ENCODE measurements at places on chromosomes 3 and 15. TPM values are rescaled to one million over a fixed set of nuclear protein-coding genes. Genes with fewer than 3 reads are reported as not detected.

DNA sequence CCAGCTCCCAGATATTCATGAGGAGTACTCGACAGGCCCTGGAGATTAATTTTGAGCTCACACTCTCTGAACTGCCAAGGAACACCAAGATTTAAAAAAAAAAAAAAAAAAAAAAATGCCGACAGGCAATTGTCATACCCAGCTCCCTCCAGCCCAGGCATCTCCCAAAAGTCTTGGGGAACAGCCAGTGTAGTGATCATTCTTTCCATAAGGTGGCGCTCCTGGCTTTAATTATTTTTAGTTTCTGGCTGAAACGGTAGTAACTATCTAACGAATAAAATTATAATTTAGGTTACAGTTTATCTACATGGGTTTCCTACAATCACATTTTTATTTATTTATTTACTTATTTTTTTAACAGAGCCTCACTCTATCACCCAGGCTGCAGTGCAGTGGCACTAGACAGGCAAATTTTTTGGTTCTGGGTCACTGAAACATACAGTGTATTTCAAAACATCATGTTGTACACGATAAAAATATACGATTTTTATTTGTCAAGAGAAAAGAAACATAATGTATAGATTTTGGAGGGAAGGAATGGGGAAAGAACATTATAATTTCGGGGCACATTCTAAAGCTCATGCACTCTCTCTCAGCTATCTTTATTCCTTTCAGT, 157.3 kb downstream of the ADAMTS9 start:
- DNase-seq: peak; percentile 39

DNA sequence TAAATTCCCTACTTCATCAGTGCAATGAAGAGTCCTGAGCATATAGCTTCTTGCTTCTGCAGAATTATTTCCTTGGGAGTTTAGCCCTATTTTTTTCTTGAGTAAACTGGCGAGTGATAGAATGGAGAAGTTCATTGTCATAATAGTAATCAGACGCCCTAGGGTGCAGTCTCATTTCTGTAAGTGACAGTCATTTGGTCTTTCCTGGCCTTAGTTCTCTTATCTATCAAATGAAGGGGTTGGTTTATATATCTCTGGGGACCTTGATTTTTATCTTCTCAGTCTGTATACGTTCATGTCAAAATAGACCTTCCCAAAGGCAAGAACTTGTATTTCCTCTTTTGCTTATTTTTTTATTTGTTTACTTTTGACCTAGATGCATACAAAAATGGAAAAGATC, 9.9 kb upstream of the ALPK3 start:
- no peak for DNase-seq

- peak; percentile 81 for DNase-seq
These were observed 472 bp downstream of the BSN start for GRCh38 chr3:49554633-49555265.

DNA sequence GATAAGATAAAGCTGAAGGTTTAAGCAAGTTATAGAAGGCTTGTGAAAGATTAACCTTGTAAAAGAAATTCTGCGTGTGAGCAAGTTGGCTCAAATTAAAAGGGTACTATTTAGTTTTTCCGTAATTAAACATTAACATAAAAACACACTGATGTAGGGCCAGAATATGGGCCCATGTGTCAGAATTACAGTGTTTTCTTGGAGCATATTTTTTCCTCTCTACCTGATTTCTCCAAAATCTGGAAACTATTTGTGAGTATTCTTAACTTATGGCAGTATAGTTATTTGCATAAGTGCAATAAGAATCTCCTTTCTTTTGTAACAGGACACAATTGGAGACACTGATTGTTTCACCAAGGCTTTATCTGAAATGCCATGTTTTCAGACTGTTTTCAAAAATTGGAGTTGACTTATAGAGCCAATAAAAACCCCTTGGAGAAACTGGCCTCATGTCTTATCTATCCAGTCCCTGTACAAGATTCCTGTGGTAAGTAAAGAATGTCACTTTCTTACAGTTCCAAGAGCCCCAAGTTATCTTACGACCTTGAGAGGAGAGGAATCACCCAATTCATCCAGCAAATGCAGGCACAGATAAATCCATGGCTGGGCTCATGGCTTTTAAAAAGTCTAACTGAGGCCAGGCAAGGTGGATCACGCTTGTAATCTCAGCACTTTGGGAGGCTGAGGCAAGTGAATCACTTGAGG, 47.8 kb upstream of the P2RY1 start:
- DNase-seq: no peak

- DNase-seq: no peak
These were observed 35.2 kb downstream of the CADM2 start for GRCh38 chr3:84993956-84994355.

DNA sequence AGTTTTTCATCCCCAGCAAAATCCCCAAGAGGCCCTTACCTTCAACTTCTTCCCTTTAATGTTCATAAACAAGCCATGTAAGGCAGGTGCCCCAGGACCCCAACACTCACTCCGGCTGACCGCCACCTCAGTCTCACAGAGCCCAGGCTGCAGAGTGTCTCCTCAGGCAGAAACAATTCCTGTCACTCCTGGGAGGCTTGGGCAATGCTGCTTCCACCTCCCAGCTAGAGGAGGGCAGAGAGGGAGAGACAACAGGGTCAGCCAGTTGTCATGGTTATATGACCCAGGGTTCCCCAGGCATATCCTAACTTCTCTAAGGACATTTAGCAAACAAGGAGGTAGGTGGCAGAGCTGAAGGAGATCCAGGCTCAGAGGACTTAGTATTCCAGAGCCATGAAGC, at the start of gene PLIN1:
TSS of gene PLIN1 (minus strand) at position 156 of the 400 bp plus-strand sequence. CDS start 1,878 bp downstream, outside the sequence.
- no peak for DNase-seq

- DNase-seq: no peak
These were observed 162.7 kb downstream of the LPP start for GRCh38 chr3:188316723-188317070.

DNA sequence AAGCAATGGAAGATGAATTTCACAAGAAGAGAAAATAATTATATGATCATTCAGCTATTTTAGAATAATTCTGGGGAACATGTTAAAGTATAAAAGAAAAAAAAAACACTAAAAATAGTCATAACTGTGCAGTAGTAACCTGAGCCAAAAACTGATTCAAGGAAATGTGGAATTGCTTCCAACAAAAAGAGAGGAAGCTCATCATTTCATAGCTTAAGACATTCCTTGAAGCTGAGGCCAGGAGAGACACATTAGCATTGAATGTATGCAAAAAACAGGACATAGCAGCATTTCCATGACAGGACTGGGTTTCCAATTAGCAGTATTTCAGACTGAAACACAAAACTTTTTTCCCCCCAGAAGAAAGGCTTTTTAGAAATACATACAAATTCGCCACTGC, 27.7 kb upstream of the LRRN1 start:
- DNase-seq: no peak

LIPH gene
- total RNA-seq: 0.10 TPM

GOLGA6L7 gene
- total RNA-seq: not detected

NR1I2 gene
- total RNA-seq: 0.12 TPM

SPINK8 gene
- not detected for total RNA-seq

PATL2 gene
- total RNA-seq: 3.0 TPM

MFAP1 gene
- 19.3 TPM for total RNA-seq
